ENCODE measurements at places on chromosomes 7 and 10. TPM values are rescaled to one million over a fixed set of nuclear protein-coding genes. Genes with fewer than 3 reads are reported as not detected.

DNA sequence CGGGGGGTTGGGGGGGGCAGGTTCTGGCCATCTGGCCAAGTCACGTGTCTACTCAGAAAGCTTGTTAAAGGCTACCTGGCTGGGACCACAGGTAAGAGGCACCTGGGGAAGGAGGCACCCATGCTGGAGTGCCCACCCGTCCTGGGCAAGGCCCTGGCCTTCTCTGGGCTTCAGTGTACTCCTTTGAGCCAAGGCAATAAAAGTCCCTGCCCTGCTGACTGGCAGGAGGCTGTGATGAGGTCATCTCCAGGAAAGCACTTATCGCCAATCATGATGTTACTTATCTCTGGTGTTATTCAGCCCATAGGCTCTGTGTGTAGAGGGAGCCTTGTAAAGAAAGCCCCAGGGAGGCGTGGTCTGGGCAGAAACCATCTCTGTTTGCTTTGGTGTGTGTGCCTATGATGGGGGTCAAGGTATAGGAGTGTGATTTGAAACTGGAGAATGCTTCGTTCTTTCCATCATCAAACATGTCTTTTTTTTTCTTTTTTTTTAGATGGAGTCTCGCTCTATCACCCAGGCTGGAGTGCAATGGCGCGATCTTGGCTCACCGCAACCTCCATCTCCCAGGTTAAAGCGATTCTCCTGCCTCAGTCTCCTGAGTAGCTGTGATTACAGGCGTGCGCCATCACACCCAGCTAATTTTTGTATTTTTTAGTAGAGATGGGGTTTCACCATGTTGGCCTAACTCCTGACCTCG lies 2.5 kb upstream of the CLDN4 start:
- no peak for DNase-seq

GRCh38 chr7:56105508-56105907 lies 768 bp downstream of the CHCHD2 start:
- no peak for DNase-seq

- no peak for DNase-seq
Observed at GRCh38 chr10:44948642-44949041, 11.0 kb upstream of the RASSF4 start.

DNA sequence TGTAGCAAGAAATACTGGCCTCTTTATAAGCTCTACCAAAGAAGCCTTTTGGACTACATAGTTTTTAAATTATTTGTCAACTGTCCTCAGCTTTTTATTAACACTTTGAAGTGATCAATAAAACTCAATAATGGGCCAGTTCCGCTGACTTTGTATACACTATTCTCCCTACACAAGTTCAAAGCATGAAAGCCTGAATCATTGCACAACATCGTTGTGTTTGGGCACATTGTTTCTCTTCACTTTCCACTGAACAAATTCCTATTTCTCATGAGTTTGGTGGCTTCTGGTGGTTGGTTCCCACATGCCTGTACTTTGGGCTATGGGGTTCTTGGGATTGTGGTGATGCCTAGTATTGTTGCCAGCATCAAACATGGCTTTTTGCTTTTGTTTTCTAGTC lies 561.8 kb upstream of the LRRN3 start:
- DNase-seq = no peak

- no peak for DNase-seq
Observed at GRCh38 chr10:113230011-113230610, 280.1 kb downstream of the TCF7L2 start.

DNA sequence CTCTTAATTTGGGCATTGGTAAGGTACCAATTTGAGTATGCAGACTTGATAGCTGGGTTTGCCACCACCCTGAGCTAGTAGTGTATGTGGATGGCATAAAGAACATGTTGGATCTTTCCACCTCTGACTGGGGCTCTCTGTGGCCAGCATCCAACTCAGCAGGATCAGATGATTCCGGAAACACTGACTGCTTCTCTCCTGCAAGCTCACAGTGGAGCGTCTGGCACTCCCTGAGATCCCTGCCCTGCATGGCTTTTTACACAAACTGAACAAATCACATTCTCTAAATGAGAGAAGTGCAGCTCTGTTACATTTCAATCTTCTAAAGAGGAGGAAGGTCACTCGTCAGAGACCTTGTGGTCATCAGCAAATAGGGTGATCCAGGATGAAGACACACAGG lies 1057.5 kb downstream of the NRG3 start:
- DNase-seq = no peak

- no peak for DNase-seq
Observed at GRCh38 chr7:82179311-82179710, 264.3 kb downstream of the CACNA2D1 start.

- peak; percentile 68 for DNase-seq
Observed at GRCh38 chr10:34666008-34666704, 148.9 kb downstream of the PARD3 start.

DNA sequence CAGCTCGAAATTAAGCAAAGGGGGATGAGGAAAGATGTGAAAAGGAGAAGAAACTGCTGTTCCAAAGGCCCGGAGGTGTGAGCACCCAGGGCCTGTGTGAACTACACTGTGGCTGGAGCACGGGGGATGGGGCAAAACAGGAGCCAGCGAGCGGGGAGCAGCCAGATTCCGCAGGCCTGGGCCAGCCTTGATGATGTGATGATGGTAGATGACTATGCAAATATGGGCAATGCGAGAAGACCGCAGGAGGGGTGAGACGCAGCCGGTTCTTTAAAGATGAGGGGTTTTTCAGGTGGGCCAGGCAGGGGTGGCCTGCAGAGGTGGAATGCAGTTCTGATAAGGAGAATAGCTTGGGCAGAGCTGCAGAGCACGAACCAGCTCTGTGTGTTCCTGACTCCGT lies 61.5 kb downstream of the LANCL2 start:
- no peak for DNase-seq

DNA sequence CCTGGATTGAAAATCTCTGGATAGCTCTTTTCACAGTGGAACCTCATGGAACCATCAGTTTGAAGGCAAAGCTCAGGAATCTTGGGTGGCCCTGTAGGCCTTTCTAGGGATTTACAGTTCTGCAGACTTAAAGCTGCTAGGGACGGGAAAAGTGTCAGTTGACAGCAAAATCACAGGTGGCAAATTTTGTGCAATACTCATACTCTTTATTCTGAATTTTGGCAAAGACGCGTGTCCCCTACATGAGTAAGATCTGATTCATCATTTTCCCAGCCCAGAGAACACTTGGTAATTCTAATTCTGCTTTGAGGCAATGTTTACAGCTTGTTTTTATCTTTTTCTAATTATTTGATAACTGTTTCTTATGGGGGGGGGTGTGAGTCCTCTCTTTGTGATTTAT lies 3.6 kb downstream of the LRRC17 start:
- no peak for DNase-seq

DNA sequence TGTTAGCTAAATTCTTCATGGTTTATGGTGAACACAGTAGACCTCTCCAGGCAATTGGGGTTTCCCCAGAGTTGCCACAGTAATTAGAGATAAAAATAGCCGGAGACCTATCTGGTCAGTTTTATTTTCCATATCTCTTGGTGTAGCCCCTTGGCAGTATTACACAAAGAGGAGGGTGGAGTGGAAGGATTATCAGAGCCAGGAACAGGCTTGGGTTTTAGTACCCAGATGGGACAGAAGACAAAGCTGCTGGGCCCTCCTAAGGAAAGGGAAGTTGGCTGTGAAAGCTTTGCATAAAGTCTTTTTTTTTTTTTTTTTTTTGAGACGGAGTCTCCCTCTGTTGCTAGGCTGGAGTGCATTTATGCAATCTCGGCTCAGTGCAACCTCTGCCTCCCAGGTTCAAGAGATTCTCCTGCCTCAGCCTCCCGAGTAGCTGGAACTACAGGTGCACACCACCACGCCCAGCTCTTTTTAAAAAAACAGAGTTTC lies 9.7 kb downstream of the ZSCAN21 start:
- no peak for DNase-seq

- no peak for DNase-seq
Observed at GRCh38 chr7:104861729-104862390, 152.1 kb upstream of the KMT2E start.

GRCh38 chr7:37718585-37718984 lies 35.0 kb downstream of the GPR141 start:
- no peak for DNase-seq

DNA sequence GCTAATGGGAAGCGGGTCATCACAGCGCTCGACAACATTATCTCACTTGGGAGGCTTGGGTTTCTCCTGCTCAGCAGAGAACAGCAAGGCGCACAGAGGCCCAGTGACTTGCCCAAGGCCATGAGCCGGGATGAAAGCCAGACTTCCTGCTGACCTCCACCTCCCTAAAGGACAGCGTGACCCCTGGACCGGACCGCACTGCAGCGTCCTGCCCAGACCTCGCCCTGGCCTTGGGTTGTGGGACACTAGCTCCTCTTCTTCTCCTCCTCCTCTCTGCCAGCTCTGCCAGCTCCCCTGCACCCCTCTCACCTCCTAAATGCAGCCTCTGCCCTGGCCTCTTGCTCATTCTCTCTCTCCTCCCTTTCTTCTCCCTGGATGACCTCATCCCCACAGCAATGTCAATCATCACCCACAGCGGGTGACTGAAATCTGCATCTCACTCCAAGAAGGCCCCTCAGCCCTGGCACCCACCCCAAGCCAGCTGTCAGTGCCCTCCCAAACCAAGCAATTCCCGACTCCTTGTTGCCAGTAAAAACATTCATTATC lies 19.4 kb downstream of the SPOCK2 start:
- no peak for DNase-seq

DNA sequence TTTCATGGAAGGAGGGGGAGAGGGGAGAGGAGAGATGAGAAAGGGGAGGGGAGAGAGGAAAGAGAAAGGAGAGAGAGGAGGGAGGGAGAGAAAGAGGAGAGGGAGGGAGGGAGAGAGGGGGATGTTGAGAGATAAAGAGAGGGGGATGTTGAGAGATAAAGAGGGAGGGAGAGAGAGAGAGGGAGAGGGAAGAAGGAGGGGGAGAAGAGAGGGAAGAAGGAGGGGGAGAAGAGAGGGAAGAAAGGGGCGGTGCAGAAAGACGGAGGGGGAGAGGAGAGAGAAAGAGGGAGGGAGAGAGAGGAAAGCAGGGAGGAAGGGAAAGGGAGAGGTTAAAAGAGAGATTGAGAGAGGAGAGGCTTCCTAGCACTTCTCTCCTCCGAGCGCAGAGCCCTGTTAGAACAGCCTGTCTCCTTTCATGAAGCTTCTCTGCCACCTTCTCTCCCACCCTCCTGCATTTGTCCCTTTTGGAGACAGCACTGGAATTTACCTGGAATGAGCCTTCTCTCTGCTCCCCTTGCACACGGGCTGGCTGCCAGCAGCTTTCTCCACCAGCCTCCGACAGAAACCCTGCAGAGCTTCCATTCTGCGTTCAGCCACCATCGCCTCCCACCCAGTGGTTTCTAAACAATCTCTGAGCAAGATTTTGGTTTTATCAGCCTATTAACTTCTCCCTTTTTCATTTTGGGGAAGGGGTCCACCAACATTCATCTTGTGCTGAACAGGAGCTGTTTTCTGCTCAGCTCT lies 74.0 kb upstream of the CARD11 start:
- DNase-seq = peak; percentile 12

DNA sequence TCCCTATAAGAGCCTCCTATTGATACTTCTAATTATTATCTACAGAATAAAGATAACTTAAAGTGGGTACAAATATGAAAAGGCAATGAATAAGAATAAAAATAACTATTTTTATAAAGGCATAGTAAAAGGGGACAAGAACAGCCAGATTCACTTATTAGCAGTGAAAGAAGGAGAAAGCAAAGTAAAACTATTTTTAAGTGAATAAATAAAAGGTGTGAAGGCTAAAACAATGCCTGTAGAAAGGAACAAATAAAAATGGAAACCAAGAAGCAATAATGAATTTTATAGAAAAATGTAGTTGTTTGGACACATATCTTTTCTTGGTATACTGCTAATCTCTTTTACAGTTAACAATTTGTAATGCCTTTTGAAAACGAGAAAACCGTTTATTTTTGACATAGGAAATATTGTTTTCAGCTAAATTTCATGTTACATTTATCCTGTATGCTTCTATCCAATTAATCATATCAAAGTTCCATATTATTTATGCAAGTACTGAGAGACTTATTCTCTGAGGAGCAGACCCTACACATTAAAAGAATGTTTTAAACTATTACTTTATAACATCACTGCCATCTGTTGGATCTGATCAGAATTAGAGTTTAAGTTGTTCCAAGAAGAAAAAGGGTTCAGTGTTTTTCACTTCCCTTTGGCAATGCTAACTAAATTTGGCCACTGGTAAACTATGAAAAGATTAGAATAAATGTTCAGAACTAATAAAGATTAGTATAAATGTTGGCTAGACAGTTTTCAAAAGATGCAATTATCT lies 59.1 kb downstream of the ARMC3 start:
- peak; percentile 32 for DNase-seq

GRCh38 chr10:111057006-111057405 lies 19.8 kb upstream of the ADRA2A start:
- DNase-seq = no peak

GRCh38 chr7:151859111-151859947 lies 17.6 kb downstream of the PRKAG2 start:
- DNase-seq = no peak

DNA sequence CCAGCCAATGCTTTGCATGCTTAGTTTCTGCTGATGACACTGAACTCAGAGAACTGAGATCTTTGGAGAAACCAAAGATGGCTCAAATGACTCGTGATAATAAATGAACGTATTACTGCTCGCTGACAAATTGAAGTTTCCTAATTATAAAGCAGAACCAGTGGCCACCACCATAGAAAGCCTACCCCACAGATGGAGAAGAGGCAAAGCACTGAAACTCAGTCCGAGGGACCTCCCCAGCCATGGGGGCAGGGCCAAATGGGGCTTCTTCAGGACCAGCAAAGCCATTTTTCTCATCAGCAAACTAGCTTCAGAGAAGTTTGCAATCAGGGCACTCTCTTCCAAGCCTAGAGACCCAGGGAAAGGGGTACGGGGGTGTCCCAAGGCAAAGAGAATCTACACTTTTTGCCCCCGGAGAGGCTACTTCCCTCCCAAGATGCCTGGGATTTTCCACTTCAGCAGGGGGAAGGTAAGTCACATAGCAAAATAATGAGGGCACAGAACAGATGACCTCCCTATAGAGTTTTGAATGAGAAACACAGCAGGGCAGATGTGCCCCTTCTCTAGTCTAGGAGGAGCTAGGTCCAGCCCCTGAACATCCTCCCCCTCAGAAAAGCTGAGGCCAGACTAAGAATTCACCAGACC lies 4.3 kb upstream of the IL6 start:
- DNase-seq = no peak

PGAM1 gene
- 158 TPM for polyA plus RNA-seq

PIP gene
- not detected for polyA plus RNA-seq

BMPER gene
- polyA plus RNA-seq = 34.9 TPM

BAMBI gene
- polyA plus RNA-seq = 136 TPM

OR2A12 gene
- polyA plus RNA-seq = 0.03 TPM

TMEM273 gene
- 6.3 TPM for polyA plus RNA-seq

Data from right lung (tissue), 10 donors.